ENCODE measurements at places on chromosomes 7 and 10. TPM values are rescaled to one million over a fixed set of nuclear protein-coding genes. Genes with fewer than 3 reads are reported as not detected.

GRCh38 chr10:96397902-96398301, 39.1 kb upstream of the OPALIN start:
- H3K4me3 ChIP-seq, result no peak overlapping the region
- no peaks in the 10 kb centered on the region for H3K4me1 ChIP-seq
- no peaks in the 10 kb centered on the region for H3K36me3 ChIP-seq
- no peak overlapping the region for H3K27ac ChIP-seq
- H3K27me3 ChIP-seq, result peaks cover 8% of the 10 kb centered on the region
- no peak for DNase-seq

DNA sequence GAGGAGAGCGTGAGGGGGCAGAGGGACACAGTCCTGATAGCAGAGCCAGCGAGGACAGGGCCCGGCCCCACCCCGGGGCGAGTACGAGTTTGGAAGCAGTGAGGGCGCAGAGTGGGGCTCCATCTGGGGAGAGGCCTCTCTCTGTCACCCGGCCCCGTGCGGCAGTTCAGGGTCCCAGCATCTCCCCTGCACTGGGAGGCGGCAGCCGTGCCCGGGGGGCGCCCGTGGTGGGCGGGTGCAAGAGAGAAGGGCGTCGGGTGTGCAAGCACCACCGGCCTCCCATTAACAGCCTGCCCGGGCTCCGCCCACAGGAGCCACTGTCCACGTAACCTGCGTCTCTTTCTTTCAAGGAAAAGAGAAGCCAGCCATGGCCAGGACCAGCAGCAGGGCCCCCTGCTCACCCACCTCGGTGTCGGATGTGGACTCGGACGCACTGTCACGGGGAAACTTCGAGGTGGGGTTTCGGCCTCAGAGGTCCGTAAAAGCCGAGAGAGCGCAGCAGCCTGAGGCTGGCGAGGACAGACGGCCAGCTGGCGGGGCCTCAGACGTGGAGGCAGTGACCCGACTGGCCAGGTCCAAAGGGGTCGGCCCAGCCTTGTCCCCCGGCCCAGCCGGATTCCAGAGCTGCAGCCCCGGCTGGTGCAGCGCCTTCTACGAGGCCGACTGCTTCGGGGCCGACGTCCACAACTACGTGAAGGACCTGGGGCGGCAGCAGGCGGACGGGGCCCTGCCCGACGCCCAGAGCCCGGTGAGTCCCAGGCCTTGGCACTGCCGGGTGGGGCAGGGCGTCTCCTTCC, 28.7 kb upstream of the UTF1 start:
- no peaks in the 10 kb centered on the region for H3K4me1 ChIP-seq
- no peaks in the 10 kb centered on the region for H3K36me3 ChIP-seq
- H3K27me3 ChIP-seq, result peaks cover 51% of the 10 kb centered on the region
- no peak for DNase-seq
- H3K4me3 ChIP-seq, result no peak overlapping the region

GRCh38 chr10:112330607-112331160, 43.2 kb upstream of the ACSL5 start:
- no peaks in the 10 kb centered on the region for H3K4me1 ChIP-seq
- DNase-seq, result no peak
- H3K36me3 ChIP-seq, result no peaks in the 10 kb centered on the region
- H3K27ac ChIP-seq, result no peak overlapping the region

DNA sequence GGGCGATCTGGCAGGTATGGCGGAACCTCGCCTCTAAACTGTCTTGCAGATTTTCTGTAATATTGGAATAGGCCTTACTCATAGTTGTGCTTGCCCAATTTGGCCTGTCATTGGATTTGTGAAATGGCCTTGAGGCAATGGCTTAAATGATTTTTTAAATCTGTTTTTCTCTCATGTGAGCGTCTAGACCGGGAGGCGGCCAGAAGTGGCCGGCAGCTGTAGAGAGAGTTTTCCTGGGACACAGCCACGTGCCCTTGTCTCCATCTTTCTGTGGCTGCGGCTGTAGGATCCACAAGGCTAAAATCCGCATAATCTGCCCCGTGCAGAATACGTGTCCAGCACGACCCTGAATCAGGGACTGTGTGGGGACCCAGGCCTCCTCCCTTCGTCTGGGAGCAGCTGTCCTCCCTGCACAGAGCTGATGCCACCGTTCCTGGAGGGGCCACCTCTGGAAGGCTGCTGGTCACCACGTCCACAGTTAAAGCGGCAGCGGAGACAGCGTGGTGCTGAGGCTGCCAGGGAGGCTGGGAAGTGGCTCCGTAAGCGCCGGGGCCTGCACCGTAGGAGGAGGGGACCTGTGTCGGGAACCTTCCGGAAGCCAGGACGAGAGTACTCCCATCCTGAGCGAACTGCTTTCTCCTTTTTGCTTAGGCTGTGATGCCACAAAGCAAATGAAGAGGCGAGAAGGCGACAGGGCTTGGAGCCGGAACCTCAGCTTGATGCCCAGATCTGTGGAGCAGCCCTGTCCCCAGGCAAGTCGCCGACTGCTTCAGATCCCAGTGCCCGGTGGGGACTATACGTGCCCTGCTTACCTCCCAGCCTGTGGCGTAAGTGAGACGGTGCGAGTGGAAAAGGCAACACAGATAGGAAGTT, 99.8 kb downstream of the DYNC2I1 start:
- peaks cover 18% of the 10 kb centered on the region for H3K4me1 ChIP-seq
- H3K4me3 ChIP-seq, result no peak overlapping the region
- peaks cover 13% of the 10 kb centered on the region for H3K27me3 ChIP-seq
- H3K27ac ChIP-seq, result no peak overlapping the region

The FRMPD2 gene
- total RNA-seq, result not detected

GRCh38 chr7:8175929-8176369, 86.0 kb downstream of the ICA1 start:
- H3K27me3 ChIP-seq, result no peaks in the 10 kb centered on the region
- no peak for DNase-seq
- H3K36me3 ChIP-seq, result no peaks in the 10 kb centered on the region
- peaks cover 11% of the 10 kb centered on the region for H3K4me1 ChIP-seq

GRCh38 chr7:51456-52068, 140.8 kb upstream of the FAM20C start:
- no peak overlapping the region for H3K4me3 ChIP-seq
- H3K27me3 ChIP-seq, result no peaks in the 10 kb centered on the region
- H3K4me1 ChIP-seq, result no peaks in the 10 kb centered on the region
- no peaks in the 10 kb centered on the region for H3K36me3 ChIP-seq

DNA sequence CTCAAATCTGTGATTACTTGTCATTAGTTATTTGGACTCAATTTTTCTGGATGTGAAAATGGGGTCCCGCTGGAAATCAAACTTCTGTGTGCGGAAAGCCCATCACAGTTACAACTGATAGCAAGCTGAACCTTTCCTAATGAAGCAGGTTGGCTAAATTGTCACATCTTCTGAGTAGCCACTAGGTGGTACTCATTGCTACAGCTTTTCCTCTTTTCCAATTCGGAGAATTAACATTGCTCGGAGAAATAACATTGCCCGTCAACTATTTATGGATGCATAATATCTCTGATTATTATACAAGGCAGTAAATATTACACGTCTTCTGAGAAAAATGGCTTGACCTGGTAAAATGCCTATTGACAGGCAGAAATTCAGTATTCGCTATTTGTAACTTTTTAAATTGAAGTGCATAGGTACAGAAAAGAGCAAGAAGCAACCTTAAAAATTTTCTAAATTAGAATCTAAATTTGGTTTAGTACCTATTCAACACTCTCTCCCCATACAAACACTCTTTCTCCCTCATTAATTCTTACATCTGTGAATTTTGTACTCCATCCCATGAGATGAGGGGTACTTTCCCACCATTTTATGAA, 17.3 kb upstream of the BLOC1S2 start:
- no peak for DNase-seq
- no peaks in the 10 kb centered on the region for H3K36me3 ChIP-seq
- H3K4me3 ChIP-seq, result no peak overlapping the region
- H3K4me1 ChIP-seq, result no peaks in the 10 kb centered on the region
- H3K27me3 ChIP-seq, result no peaks in the 10 kb centered on the region

DNA sequence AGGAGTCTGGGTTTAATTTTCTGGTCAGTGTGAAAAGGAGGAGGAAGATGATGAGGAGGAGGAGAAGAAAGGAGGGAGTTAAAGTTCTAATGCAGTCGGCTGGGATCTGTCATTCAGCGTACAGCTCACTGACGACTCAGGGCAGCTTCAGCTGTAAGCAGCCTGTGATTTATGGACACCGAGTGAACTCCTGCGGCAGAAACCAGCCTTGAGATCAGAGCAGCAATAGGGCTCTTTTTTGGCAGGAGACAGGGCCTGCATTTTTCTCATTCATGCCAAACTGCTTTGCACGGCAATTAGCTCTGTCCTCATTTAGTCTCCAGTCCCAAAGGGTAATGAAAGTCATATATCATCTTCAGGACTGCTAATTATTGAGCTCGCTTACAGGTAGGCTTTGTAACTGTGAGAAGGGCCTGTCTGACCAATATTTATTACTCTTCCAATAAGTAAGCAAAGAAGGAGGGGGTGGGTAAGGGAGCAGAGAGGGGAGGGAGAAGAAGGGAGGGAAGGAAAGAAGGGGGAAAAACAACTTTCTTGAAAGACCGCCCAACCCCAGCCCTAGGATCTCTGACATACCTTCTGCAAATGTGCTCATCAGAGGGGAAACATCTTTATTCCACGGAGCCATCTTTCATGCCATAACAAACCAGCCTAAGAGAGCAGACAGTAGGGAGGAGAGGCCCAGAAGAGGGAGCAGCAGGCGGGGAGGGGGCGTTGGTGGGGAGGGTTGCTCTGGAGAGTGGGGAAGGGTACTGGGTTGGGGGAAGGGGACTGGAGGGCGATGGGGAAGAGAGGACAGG, 48.1 kb upstream of the COMTD1 start:
- no peak for DNase-seq
- peaks cover 41% of the 10 kb centered on the region for H3K4me1 ChIP-seq
- H3K27ac ChIP-seq, result peak overlapping the region; percentile 90
- no peaks in the 10 kb centered on the region for H3K27me3 ChIP-seq

DNA sequence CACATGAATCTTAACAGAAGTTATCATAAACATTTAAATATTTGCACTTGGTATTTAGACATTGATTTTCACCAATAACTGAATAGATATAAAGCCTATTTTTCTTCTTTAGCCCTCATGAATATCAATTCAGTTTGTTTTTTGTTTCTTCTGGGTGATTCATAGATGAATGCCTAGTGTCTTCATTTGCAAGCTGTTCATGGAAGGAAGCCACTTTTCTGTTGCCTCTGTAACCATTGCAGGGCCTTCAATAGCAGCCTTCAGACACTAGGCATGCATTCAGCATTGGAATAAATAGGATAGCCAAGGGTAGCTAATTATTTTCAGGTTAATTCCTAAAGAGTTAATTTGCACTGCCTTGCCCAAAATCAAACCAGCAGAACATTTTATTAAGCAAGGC, 375.3 kb downstream of the DPP6 start:
- H3K4me1 ChIP-seq, result no peaks in the 10 kb centered on the region
- no peaks in the 10 kb centered on the region for H3K36me3 ChIP-seq
- no peak overlapping the region for H3K4me3 ChIP-seq
- H3K27ac ChIP-seq, result no peak overlapping the region

DNA sequence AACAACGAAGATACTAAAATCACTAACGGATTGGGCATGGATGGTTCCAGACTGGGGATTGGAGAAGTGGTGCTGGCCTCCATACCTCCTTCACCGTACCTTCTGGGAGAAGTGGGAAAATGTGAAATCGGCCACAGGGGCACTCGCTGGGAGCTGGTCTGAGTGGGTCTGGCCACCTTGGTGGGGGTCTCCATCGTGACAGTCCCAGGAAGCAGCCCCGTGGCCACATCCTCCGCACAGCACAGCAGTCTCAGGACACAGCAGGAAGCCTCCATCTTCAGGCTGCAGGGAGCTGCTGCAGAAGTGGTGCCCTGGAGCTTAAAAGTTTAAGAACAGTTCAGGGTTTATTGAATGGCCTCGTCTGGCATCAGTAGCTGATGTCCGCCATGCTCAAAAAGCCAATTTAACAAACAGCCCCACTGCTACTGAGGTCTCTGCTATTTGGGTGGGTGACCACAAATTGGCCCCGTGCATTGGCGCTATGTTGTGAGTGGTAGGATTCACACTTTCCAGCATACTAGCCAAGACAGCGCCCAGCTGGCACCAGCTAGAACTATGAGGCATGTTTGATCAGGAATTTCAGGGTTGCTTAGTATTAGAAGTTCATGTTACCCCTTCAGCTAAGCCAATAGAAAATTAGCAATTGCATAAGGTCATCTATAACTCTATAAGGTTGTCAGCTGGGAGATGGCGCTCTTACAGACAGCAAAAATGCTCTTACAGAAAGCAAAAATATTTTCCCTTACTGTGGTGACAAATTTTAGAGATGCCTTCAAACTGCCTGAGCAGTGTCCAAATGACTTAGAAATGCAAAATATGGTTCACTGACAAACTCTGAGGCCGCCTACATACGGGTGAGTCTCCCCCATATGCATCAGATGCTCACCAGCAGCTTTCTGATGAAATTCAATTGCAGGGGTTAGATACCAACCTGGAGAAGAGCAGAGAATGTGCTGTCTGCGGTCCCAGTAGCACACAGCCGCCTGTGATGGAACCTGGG, 17.0 kb downstream of the PKD1L1 start:
- no peaks in the 10 kb centered on the region for H3K4me1 ChIP-seq
- no peaks in the 10 kb centered on the region for H3K36me3 ChIP-seq
- no peak overlapping the region for H3K27ac ChIP-seq

DNA sequence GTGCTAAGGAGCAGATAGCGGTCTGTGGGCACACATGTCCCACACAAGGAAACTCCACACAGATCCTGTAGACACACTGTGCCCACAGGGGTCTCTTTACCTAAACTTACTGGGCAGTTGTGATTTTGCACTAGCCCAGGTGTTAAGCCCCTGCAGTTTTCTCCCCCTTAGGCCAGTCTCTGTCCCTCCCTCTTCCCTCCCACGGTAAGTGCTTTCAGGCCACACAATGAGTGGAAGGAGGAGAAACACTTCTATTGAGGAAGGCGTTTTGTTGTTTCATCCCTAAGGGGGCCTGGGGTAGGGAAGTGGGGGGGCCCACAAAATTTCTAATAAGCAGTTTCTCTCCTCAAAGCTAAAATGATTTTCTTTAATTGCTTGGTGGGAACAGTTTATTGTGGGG, 51.4 kb downstream of the FBXW4 start:
- no peak overlapping the region for H3K27ac ChIP-seq
- peaks cover 5% of the 10 kb centered on the region for H3K36me3 ChIP-seq
- no peaks in the 10 kb centered on the region for H3K27me3 ChIP-seq
- DNase-seq, result no peak
- no peaks in the 10 kb centered on the region for H3K4me1 ChIP-seq

- DNase-seq, result no peak
- H3K36me3 ChIP-seq, result no peaks in the 10 kb centered on the region
- H3K4me1 ChIP-seq, result no peaks in the 10 kb centered on the region
- H3K27me3 ChIP-seq, result no peaks in the 10 kb centered on the region
Measured at GRCh38 chr10:133056001-133056400, 31.7 kb upstream of the ADGRA1 start.
